Activated naive CD8-positive, alpha-beta T cell treated with anti-CD3 and anti-CD28 coated beads, Interleukin-2, amount 10 ng/mL, durations not matched to agents 7 days and 5 days (primary cell): ENCODE measurements at places on chromosomes 2 and 18.

DNA sequence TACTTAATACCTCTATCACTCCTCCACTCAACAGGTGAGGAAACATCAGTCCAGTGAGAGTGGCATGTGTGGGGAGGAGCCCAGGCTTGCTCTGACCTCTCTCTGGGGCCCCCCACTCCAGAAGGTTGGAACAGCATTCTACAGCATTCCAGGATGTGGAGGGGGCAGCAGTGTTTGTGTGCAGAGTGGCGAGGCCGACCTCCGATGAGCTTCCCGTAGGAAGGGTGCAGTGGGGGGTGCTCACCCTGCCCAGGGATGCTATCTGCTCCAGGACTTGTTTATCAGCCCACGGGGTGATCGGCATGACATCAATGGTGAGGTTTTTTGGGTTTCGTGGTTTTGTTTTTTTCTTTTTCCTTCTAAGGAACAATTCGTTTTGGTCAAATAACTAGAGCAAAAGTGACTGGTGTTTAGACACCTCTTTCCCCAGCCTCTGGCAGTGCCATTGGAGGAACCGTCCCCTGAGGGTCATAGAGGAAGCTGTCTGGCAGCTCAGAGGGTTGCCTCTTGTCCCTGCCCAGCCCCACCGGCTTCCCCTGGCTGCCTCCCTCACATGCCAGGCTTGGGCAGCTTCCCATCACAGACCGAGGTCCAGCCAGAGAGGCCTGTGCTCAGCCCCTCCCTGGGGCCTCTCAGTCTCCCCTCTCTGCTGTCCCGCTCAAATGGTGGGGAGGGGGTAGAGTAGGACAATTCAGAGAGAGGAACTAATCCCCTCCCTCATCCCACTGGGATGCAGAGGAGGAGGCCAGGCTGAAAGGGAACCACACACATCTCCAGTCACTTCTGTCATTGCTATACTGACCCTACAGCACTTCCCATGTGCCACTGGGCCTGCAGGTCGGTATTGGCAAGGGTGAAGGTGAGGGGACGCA is 96.5 kb downstream of the ZFP36L2 start:
- DNase-seq: no peak

- no peak for DNase-seq
Observed at GRCh38 chr2:232999354-232999753, 13.7 kb downstream of the NGEF start.

DNA sequence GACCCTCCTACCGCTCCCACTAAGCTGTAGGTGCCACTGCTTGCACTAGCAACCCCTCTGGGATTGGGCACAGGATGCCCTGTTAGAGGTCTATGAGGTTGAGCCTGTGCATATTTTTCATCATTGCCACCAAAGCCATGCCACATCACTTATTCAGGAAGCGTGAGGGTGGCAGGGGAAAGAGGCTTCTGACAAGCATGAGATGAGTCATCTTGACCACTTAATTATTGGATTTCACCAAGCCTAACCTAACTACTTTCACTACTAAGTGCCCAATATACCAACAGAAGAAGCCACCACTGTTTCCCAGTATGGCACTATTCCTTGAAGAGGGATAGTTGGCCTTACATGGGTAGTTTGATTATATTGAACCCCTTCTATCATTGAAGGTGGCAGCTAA is 181.3 kb upstream of the EPHA4 start:
- DNase-seq: no peak

DNA sequence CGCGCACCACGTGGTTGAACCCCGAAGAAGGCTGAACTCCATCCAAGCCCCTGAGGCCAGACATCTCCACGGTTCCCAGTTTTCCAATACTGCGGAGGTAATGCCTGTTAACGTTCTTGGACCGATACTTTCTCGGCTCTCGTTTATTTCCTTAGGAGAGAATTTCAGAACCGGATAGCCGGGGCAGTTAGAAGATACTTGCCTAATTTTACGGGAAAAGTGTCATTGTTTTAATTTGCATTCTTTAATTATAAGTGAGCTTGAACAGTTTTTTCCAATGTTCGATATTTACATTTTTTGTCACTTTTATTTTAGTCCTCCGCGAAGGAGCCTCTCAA is 10.2 kb upstream of the KCNG2 start:
- no peak for DNase-seq

DNA sequence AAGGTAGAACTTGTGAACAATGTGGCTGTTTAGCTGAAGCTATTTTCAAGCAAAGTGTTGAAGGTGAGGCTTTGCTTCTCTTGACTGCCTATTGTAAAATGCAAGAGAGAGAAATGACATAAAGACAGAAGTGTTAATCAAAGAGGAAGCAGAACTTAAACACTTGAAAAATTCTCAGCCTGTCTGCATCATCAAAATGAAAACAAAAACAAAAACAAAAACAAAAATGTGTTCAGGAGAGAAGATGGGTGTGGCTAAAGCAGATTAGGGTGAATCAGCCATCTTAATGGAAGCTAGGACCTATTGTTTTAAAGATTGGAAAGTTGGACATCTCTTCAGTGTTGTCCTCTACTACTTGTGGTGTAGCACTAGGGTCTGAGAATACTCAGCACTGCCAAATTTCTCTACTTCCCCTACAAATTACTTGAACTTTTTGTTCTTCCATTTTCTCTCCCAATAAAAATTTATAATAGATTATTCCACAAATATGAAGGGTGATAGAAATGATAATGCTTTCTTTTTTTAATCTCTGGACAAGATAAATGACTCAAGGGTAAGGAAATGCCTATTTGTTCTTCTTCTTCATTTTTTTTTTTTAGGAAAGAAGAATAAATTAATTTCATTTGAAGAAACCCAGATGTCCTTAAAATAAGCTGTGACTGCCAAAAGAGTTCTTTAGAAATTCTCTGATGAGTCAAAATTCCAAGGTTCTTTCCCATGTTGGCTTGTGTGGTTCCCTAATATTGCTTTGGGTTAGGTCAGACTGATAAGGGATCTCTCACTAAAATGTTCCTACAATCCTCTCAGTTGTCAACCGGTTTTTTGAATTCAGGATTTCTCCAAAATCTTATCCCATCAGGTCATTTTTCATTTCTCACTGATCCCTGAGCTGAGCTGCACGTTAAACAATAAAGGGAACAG is 571.2 kb upstream of the ZEB2 start:
- DNase-seq: no peak

DNA sequence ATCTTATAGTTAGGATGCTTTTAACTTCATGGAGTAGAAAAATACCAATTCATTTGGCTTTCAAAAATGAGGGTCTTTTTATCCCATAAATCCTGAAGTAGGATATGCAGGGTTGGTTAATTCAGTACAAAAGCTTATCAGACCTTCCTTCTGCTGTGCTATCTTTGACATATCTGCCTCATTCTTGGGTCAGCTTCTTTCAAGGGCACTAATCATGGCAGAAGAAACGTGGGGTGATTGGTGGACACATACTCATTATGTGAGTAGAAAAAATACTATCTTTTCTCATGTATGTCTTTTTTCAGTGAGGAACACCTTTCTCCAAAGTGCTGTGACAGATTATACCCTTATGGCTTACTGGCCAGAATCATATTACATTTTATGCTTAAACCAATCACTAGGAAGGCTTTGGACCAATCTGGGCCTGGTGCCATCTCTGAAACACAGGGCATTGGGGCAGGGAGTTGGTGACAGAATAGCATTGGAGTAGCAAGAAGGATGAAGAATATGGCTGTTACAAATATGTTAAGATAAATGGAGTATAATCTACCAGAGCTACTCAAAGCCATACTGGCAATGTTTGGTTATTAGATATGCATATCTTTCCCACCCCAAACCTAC is 10.1 kb downstream of the UGP2 start:
- no peak for DNase-seq

DNA sequence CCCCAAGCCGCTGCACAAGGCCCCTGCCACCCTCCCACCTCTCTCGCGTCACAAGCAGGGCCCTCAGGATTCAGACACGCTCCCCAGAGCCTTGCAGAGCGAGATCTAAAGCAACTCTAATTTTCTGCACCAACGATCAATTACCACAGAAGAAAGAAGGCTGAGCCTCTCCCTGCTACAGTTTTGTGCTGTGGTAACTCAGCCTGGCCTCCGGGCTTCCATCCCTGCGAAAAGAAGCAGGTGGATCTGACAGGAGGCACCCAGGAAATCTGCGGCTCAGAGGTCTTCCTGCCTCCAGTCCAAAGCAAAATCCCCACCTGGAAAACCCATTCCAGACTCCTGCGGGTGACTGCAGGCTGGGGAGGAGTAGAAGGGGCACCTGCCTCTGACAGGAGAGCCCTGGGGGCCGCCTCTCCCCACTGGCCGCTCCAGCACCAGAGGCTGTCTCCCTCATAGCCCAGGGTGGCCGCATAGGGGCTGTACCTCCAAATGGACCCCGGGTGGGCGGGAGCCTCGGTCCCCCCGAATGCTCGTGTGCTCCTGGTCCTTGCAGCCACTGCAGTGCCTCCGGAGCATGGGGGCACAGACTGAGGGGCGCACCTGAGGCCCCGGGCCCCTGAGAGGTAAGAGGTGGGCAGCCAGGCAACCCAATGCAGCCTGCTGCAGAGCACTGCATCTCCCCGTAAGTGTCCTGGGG is 31.0 kb downstream of the PXDN start:
- no peak for DNase-seq

- no peak for DNase-seq
Observed at GRCh38 chr2:16288371-16289112, 348.2 kb downstream of the MYCN start.

DNA sequence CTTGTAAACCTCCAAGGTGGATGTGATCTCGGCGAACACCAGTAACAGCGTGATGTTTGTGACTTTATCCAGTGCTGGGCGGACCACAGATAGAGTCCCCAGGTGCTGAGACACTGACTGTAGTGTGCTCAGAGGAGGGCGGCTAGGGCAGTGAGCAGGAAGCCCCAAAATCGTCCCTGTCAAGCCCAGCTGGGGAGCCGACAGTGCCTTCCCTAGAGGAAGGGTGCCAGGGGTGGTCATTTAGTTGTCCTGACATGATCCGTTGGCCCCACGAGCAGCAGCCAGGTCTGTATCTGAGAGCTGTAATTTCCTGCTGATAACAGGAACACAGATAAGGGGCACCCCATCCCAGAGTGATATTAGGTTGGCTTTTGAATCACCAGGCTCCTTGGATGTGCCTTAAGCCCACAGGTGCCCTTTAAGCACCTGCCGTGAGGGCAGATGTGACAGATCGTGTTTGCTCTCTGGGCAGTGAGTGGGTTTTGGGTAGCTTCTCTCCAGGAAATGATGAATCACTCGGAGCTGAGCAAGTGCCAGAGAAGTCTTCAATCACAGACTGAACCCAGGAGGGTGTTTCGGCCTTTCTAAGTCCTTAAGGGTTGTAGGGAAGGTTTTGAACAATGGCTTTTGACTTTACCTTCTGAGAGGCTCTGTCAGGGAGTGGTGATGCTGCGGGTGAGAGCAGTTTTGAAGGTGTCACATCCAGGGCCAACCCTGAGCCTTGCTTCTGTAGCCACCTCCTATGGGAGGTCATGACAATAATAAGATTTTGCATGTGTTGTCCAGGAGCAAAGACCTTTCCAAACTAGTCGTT is 7.7 kb downstream of the LPIN1 start:
- DNase-seq: peak; percentile 57

DNA sequence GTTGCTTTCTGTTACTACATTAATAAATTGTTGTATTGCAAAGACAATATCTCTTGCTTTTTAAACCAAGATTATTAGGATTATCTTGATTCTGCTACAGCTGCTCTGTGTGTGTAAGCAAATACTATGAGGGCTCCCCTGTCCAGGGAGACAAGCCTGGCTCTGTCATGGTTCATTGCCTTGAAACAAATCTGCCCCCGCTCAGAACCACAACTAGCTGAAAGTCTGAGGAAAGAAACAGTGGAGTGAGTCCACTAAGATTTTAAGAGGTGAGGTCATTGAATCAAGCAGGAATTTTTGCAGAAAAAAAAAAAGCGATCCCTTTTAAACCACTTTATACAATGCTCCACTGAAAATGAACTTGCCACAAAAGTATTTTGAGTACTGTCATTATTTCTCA is 30.8 kb upstream of the LRRTM4 start:
- no peak for DNase-seq

DNA sequence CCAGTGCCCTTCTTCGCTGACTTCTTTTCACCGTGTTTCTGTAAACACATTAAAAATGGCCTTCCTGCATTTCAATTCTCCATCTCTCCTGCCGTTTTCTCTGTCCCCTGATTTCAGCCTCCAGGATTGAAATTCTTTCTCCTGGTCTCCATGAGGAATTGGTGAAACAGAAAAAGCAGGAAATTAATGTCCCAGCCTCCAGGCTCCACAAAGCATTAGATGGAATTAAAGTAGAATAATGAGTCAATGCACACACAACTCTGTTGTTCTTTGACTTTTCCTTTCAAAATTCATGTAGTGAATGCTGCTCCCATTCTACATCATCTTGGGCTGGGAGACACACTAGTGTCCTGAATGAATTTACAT is 209.5 kb downstream of the KLHL29 start:
- DNase-seq: no peak

- DNase-seq: no peak
Observed at GRCh38 chr2:236215761-236216333, 47.7 kb upstream of the GBX2 start.

GRCh38 chr18:50814395-50814794 is 5.4 kb downstream of the MRO start:
- no peak for DNase-seq

DNA sequence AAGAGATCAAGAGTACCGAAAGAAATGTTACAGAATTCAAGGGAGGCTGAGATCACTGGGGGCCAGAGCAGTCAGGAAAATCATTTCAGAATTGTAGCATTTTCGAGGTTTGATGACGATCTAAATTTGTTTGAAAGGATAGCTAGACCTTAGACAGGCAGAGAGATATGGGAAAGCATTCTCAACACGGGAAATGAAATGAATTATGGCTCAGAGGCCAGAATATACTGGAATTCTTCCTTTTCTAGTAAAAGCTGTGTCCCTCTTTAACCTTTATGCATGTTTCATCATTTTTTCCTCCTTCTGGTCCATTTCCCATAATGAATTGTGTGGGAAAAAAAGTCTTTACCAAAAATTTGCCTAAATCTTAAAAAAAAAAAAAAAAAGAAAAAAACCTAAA is 78.8 kb downstream of the NABP1 start:
- DNase-seq: no peak

DNA sequence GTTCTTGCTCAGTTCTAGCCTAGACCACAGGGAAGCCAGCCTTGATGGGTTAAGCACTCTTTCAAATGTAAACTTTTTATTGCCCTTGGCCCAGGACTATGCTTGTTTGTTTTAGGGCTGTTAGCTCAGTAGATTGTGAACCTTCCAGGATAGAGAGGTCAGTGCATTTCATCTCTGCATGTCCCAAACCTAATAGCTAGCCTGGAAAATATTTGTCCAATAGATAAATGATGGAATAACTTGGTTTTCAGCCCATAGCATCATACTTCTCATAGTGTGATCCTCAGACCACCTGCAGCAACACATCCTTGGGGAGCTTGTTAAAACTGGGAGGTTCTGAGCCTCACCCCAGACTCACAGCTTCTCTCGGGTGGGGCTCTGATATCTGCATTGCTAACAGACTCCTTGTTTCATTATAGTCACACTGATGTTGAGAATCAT is 59.8 kb downstream of the TRIB2 start:
- no peak for DNase-seq
